ENCODE measurements at places on chromosomes 6 and 20.

GRCh38 chr6:44906761-44907160 lies 421.4 kb upstream of the RUNX2 start:
- no peak for DNase-seq

GRCh38 chr6:129276986-129277385 lies 394.0 kb downstream of the LAMA2 start:
- no peak for DNase-seq

DNA sequence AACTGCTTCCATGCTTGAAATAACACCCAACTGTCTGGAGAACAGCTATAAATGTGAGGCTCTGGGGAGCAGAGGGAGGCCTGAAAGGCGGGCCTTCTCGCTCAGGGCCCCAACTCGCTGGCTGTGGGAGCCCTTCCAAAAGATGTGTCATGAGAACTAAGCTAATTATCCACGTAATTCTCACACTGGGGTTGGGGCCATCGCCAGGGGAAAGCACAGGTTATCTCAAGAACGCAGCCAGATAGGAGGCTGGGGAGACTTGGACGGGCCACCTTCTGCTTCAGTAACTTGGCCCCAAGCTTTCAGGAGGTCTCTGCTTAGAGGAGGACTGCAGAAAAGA lies 1.6 kb downstream of the PXDC1 start:
- DNase-seq = no peak

GRCh38 chr6:148885136-148885865 lies 138.5 kb downstream of the UST start:
- no peak for DNase-seq

- no peak for DNase-seq
Observed at GRCh38 chr20:8005575-8006366, 13.8 kb downstream of the TMX4 start.

GRCh38 chr6:108946695-108947094 lies 98.5 kb downstream of the ARMC2 start:
- DNase-seq = no peak

DNA sequence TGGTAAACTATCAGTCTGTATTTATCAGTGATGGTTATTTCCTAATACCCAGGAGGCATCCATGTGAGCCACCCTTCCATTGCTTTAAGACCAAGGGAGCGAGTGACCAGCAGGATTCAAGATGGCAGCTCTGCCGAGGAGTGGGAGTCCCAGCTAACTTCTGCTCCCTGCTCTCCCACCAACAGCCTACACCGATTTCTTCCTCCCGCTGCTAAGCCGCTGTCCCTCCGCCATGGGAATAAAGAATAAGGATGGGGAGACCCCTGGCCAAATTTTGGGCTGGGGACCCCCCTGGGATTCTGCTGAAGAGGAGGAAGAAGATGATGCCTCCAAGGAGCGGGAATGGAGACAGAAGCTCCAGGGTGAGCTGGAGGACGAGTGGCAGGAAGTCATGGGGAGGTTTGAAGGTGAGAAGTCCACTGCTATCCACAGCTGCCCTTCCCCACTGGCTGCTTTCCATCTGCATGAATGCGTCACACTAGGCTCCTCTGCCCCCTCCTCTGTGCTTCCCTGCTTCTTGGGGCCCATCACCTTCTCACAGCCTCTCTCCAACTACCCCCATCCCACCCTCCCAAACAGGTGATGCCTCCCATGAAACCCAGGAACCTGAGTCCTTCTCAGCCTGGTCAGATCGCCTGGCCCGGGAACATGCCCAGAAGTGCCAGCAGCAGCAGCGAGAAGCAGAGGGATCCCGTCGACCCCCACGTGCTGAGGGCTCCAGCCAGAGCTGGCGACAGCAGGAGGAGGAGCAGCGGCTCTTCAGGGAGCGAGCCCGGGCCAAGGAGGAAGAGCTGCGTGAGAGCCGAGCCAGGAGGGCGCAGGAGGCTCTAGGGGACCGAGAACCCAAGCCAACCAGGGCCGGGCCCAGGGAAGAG lies 10.3 kb downstream of the NFKBIL1 start:
- DNase-seq = no peak

GRCh38 chr20:4073852-4074741 lies 58.7 kb upstream of the RNF24 start:
- no peak for DNase-seq

GRCh38 chr6:286681-287488 lies 5.4 kb upstream of the DUSP22 start:
- DNase-seq = no peak

GRCh38 chr20:32505723-32506473 lies 79.2 kb downstream of the NOL4L start:
- DNase-seq = no peak

- no peak for DNase-seq
Observed at GRCh38 chr6:33488339-33488738, 34.0 kb downstream of the ZBTB9 start.

DNA sequence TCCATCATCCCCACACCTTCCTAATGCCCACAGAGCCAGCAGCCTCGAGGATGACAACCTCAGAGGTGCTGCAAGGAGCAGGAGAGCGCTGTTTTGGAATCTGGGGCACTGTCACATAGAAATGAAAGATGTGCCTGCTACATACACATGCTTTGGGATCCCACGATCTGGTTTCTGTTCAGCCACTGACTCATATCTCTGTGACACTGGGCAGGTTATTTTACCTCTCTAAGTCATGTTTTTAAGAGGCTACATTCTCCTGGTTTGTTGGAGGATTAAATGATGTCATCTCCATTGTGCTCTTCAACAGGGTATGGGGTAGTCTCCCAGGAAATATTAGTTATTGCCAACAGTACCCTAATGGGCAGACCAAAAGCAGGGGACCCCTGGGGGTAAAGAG lies 32.6 kb upstream of the TAB2 start:
- no peak for DNase-seq

DNA sequence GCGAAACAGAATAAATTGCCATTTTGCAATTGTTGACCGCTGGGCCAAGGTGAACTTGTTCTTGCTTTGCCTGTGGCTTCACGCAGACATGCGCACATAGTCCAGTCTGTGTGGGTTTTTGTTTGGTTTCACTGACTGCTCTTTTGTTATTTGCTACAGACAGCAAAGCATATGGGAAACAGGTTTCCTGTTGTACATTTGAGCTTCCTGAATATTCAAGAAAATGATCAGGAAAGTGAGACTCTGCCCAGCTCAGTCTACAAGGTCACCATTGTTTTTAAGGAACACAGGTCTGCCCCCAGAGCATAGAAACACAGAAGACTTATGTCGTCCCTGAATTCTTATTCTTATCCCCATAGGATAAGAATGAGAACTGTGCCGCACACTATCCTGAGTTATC lies 55.6 kb downstream of the SASH1 start:
- DNase-seq = no peak

DNA sequence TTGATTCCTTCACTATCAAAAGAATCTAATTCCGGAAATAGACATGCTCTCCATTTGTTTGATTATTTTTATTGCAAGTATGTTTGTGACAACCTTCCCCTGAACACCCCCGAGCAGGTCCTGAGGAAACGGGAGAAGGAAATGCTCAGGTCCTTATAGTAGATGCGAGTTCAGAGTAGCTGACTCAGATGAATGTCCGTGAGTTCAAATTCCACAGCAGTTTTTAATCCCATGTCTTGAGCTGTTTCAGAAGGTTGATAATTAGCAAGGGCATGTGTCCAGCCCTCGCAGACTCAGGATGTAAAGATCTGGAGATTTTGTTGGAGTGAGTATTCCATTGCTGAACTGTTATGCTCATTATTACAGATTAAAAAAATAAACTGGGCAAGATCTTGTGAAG lies 169.3 kb downstream of the BCAS1 start:
- DNase-seq = no peak

GRCh38 chr6:25670208-25670607 lies 18.2 kb downstream of the SCGN start:
- no peak for DNase-seq

- no peak for DNase-seq
Observed at GRCh38 chr6:51608932-51609331, 478.5 kb downstream of the PKHD1 start.

DNA sequence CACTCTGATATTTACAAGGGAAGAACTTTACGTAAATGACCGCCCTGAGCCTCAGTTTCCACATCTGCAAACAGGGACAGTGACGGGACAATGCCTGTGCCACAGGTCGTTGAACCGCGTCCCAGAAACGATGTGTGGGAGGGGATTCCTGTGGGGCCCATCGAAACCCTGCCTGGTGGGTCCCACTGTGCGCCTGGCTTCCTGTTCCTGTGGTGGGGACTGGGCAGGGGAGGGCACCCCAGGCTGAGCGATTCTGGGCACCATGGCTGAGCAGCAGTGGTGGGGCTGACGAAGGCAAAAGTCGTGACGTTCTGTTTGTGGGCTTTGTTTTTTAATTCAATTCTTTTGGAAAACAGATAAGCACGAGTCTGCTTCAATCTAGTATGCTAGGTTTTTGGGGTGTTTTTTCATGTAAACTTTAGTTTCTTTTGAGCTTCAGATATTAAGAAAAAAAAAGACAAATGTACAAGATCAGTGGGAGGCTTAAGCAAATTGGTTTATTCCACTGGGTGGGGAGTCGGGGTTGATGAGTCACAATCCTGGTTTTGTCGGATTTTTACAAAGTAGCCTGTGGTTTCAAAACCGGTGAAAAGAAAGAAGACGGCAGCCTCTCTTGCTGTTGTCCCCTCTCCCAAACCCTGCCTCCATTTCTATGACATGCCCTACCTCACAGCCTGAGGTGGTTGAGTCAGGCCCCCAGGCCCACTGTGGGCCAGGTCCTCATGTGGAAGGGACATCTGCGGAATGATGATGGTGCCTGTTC lies 40.4 kb downstream of the GNAS-AS1 start:
- DNase-seq = no peak

GRCh38 chr20:43917380-43917779 lies 2.7 kb downstream of the TOX2 start:
- DNase-seq = no peak

- no peak for DNase-seq
Observed at GRCh38 chr20:63847237-63848002, 13.9 kb upstream of the ABHD16B start.

DNA sequence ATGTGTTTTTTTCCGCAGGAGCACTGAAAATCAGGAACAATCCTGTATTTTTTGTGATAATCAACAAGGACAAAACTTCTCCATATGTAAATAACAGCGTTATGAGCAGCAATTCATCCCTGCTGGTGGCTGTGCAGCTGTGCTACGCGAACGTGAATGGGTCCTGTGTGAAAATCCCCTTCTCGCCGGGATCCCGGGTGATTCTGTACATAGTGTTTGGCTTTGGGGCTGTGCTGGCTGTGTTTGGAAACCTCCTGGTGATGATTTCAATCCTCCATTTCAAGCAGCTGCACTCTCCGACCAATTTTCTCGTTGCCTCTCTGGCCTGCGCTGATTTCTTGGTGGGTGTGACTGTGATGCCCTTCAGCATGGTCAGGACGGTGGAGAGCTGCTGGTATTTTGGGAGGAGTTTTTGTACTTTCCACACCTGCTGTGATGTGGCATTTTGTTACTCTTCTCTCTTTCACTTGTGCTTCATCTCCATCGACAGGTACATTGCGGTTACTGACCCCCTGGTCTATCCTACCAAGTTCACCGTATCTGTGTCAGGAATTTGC lies at the start of gene TAAR6:
TSS of gene TAAR6 (plus strand) at position 102 of the 557 bp plus-strand sequence. CDS start at position 102, 0 bp downstream.
- DNase-seq = no peak

- DNase-seq = peak; percentile 39
Observed at GRCh38 chr20:64001607-64002011, 20.7 kb downstream of the PRPF6 start.

DNA sequence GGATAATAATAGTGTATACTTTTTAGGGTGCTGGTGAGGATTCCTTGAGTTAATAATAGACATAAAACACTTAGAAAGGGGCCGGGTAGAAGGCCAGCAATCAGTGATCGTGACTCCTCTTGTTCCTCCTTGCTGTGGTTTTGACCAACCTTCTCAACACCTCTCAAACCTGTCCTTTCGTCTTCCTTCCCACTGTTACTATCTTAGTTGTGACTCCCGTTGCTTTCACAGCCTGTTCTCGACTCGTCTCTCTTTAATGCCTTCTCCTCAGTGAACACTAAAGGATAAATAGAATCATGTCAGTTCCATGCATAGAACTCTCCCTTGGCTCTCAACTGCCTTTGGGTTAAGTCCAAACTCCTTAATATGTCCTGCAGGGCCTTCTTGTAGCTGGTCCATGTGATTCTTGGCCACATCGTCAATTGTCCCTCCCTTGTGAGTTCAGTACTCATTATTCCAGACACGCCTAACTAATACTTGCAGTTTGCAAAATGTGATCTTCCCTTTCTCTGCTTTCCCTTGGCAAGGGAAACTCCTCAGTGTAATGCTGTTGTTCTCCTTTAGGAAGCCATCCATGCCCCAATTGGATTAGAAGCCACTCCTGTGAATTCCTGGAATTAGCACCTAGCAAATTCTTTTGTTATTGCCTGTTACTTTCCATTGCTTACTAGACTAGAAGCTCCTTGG lies 164.9 kb downstream of the UTRN start:
- DNase-seq = no peak

- no peak for DNase-seq
Observed at GRCh38 chr20:16014436-16014835, 558.8 kb downstream of the KIF16B start.

GRCh38 chr6:118525913-118526780 lies 21.9 kb upstream of the PLN start:
- DNase-seq = no peak

- no peak for DNase-seq
Observed at GRCh38 chr20:63656451-63656850, 1.7 kb upstream of the RTEL1 start.

DNA sequence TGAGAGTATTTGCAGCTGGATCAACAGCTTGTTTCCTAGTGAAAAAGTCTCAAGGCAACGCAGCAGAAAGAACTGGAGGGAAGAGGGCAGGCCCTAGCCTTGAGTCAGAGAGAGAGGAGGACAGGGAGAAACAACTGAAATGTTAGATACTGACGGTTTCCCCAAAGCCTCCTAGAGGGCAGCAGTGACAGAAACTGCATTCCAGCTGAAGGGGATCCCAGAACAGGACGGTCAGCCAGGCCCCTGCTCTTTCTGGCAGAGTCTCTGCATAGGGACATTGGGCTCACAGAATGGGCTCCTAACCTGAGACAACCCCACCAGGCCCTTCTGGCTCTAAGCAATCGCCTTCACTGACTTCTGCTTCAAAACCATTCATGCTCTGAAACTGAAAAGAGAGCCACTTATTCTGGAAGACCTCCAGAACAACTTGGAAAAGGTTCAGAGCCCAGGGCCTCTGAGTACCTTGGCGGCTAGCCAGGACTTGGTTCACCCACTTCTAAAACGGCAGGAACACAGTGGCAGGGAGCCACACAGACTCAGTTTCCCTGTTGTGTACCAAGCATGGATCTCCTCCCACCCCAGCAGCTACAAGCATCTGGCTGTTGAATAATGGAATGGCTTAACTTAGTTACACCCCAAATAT lies 72.9 kb downstream of the PSMB1 start:
- DNase-seq = no peak

Measured in activated naive CD4-positive, alpha-beta T cell treated with anti-CD3 and anti-CD28 coated beads, Interleukin-2, amount 50 U/mL, for 16 hours (primary cell).